ENCODE measurements at places on chromosomes 3 and 15.

DNA sequence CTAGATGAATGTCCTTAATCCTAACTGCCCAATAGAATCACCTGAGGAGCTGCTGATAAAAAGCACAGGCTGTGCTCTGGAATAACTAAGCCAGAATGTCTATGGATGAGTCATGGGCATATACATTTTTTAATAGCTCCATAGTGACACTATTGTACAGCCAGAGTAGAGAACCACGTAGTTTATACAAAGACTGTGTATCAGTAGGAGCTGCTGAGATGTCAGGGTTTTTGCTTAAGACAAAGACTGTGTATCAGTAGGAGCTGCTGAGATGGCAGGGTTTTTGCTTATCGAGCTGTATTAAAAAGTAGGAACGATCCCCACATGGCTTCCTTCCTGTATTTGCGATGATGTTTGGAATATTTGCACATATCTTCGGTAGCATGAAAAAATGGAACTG, 137.4 kb downstream of the SV2B start:
- no peak for DNase-seq

DNA sequence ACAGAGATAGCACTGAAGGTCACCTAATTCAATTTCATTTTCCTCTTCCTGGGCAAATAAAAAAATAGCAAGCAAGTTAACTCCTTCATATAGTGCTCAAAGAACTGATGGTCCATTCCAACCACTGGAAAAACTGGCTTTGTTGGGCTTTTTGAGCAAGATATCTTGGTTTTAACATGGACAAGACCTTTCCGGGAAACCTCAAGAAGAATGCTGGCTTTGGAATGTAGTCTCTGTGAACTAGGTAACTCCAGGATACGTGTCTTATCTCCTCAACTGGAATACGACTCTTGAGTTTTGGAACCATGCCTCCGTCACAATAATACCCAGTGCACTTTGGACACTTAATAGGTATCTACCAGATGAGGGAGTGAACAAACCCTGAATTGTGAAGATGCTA, 36.9 kb upstream of the CRBN start:
- no peak for DNase-seq

GRCh38 chr3:99118381-99118780, 216.9 kb upstream of the DCBLD2 start:
- DNase-seq = no peak

DNA sequence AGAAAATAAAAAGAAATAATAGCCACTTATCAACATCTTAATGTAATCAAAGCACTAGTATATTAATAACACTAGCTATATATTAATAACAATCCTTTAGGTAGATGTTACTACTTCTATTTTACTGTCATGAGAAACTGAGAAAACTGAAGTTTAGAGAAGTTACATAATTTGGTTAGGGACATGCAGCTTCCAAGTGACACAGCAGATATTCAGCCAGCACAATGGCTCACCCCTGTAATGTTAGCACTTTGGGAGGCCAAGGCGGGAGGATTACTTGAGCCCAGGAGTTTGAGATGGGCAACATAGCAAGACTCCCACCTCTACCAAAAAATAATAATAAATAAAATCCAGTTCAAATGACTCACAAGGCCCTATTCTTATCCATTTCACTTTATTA, 1.9 kb upstream of the UBR1 start:
- DNase-seq = no peak

DNA sequence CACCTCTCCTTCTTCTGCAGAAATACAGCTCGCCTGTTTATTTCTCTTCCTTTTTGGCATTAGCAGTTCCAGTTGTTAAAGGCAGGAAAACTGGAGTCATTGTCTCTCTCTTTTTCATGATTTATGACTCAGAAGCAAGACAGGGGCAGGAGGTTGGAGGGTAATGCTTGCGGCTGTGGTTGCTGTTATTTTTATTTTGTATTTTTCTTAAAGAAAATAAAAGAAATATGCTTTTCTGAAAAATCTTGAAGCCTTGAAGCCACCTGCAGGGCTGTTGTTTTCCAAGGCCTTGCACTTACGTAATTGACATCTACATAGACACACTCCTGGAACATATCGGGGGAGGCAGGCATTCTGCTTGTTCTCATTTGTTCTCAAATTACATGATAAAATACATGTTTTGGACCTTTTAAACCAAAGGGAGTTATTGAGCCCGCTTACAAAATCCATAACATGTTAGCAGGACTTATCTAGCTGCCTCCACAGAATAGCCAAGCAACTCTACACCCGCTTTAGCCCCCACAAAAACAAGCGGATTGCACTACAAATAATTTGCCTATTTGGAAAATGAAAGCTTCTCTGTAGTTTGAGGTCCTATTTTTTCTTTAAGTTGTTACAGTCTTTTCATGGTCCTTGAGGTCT, 1004.6 kb upstream of the NR2F2 start:
- DNase-seq = no peak

- no peak for DNase-seq
Observed at GRCh38 chr3:145188079-145188770, 972.8 kb downstream of the PLOD2 start.

DNA sequence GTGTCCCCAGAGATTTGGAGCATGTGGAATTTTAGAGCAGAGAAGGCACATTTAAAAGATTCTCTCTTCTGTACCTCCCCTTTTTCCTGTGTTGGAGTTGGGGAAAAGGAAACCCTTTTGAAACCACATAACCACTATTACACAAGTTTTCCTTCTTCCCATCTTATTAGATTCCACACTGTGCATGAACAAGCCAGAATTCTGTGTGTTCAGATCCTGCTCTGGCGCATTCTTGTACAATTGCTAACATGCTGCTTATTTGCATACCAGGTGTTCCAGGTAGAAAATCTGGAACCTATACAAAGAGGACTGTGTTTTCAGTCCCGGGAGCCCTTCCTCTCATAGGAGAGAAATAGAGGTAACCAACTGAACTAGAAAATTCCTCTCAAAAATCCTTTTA, 2.6 kb upstream of the CIB2 start:
- no peak for DNase-seq

GRCh38 chr3:45168451-45168850, 22.3 kb upstream of the CDCP1 start:
- DNase-seq = no peak

- DNase-seq = no peak
Observed at GRCh38 chr3:183968666-183969245, 48.9 kb downstream of the ABCC5 start.

DNA sequence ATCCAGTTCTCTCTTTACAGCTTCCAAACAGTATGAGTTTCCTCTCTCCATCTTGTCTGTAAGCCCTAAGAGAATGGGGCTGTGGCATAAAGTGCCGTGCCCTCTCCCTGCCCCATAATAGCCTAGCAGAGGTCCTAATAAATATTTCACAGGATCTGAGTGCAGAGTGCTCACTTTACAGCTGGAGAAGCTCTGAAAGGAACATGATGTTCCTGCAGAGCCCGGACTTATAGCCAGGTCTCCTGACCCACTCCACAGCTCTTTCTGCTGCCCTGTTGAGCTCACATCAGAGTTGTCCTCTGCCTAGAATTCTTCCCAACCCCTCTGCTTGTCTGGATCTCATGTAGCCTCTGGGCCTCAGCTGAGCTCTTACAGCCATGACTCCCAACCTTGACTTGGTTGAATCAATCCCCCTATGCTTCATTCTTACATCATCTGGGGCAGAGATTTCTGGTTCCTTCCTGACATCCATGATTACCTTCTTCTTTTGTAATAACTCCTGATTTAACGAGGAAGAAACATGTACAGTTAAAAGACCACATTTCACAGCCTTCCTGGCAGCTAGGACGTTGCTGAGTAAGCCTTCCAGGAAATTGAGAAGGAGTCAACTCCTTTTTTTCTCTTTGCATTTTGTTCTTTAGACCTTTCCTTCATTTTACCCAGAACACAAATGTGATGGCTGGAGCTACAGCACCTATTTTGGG, 135.3 kb downstream of the RPLP1 start:
- DNase-seq = no peak

DNA sequence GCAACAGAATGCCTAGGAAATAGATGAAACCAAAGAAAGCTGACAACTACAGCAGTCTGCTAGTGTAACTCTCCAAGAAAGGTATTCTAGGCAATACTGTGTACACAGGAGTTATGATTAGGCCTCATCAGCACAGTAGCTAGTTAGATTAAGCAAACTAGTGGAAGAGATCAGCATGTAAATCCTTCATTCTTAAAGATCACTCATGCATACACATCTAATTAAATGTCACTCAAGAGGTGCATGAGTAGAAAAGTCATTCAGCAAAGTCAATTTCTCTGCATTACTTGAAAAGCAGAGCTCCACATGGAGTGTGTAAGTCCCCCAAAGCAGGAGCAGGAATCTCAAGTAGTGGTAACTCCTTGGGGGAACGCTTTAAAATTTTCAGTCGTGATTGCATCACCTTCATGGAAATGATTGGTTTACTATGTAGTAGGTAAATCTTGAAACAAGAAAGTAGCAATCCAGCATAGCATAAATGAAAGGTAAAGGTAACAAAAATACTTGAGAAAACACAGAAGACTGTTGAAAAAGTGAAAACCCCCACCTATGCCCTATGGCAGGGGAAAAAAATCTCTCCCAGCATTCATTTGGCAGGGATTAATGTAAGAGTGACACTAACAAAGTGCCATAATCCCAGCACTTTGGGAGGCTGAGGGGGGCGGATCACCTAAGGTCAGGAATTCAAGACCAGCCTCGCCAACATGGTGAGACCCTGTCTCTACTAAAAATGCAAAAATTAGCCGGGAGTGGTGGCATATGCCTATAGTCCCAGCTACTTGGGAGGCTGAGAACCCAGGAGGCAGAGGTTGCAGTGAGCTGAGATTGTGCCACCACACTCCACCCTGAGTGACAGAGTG, 29.4 kb upstream of the PPIB start:
- DNase-seq = no peak

DNA sequence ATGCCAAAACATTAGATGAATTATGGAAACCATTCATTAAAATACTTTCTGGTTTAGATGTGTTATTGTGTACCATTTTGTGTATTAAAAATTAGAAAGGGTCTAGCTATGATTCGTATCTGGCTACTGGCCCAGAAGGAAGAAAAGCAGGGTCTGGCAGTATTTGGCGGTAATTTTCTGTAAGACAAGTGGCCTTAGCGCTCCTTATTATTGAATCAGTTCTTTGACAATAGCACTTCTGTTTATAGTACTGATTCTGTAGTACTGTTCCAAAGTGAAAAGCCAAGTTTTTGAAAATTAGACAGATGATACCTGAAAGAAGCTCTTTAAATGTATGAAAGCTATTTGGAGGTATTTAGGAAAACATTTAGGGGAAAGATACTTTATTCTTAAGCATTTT, 10.2 kb downstream of the GLCE start:
- DNase-seq = no peak

DNA sequence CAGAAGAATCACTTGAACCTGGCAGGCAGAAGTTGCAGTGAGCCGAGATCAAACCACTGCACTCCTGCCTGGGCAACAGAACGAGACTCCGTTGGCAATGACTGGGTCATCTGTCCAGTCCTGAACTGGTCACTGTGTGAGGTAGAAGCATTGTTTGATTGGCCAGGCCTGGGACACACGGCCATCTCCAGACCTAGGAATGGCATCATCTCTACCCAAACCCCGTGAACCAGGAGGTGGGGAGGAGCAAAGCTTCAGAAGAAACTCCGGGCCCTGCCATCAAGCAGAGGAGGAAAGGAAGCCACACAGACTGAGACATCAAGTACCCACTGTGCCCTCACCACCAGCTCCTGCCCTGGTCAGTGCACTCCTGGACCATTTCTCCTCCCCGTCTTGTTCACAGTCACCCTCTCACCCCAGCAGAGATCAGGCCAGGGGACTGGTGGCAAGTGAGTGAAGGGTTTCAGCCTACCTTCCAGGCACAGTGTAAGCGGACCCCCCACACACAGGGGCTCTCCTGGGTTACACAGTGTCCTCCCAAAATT, 31.6 kb downstream of the GOLGA6L2 start:
- no peak for DNase-seq

- DNase-seq = no peak
Observed at GRCh38 chr3:57596495-57597126, 533 bp downstream of the ARF4 start.

DNA sequence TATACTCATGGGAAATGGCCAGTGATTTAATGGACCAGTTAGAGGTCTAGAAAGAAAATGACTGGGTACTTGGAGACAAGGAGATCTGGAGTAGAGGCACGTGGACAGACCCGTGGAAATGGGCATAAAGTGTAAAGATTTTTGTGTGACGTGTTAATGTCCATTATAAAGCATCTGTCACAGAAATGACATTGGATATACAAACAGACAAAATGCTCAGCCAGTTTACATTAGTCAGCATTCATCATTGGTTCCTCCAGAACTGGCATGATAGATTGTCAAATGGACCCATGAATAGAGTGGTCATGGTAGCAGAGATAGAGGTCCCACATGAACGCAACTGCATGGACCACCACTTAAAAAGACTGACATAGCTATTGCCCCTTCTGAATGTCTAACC, 144.1 kb upstream of the GALNT15 start:
- DNase-seq = no peak

- DNase-seq = no peak
Observed at GRCh38 chr3:86234506-86235254, 756.3 kb downstream of the VGLL3 start.

- no peak for DNase-seq
Observed at GRCh38 chr3:12658593-12659058, 5.3 kb downstream of the RAF1 start.

- DNase-seq = no peak
Observed at GRCh38 chr3:1774597-1774996, 324.1 kb upstream of the CNTN4 start.

DNA sequence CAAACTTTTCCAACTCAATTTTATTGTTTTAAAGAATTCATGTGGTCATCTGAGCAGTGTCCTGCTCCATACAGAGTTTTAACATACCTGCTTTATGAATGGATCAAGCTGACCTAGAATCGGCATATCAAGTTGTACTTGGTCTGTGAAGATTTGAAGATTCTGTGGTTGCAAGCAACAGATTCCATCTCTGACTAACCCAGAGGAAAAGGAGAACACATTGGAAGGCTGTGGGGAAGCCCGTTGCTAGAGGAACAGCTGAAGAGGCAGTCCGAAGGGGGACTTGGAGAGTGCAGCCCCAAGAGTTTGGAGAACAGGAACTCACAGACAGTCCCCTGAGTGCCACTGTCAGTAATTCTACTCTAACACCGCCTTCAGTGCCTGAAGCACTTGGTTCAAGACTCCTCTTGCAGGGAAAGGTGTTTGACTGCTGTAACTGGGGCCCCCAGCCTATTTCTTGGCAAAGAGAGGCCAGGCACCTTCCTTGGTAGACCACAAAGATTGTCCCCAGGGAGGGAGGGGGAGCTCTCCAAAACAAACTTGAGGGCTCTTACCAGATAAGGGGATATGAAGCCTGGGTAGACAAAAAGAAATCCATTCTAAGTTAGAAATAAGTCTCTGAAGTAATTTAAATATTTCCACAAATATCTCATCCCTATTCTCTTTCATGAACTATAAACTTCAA, 88.8 kb downstream of the LARS2 start:
- no peak for DNase-seq

- no peak for DNase-seq
Observed at GRCh38 chr15:97745481-97746071, 214.9 kb upstream of the ARRDC4 start.

- DNase-seq = no peak
Observed at GRCh38 chr3:69710153-69710977, 28.9 kb upstream of the MITF start.
